ENCODE measurements at places on chromosomes 7 and 10.

DNA sequence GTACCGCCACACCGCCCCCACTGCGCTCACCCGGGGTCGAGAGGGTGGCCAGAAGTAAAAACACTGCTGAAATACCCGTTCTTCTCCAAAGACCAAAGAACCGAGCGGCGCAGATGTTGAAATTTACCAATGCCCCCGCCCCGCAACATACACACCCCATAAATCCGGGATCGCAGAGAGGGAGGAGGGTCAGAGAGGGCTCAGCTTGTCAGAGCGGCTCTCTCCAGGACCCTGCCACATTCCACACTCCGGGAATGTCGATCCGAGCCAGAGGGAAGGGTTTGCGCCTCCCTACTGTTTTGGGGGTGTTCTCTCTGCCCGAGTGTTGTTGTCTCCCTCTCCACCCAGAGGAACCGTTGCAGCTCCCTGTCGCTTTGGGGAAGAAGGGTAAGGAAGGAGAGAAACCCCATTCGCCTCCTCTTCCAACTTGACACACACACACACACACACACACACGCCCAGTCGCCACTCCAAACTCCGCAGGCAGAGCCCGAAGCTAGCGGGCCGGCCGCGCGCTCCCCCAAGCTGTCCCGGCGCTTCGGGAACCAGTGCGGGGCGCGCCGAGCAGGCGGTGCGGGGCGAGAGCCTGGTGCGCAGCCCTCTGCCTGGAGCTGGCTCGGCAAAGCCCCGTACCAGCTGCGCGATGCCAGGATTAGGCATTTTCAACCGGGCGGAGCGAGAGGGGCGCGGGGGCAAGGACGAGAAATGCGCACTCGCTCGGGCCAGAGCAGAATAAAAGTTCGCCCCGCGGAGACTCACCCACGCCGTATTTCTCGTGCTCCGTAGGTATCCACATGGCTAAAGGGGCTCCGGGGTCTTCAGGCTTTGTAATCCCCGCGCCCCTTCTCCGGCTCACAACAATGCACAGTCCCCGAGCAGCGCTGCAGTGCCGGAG is 609 bp downstream of the DOCK4 start:
- peaks cover 27% of the 10 kb centered on the region for H3K4me1 ChIP-seq
- no peaks in the 10 kb centered on the region for H3K36me3 ChIP-seq
- no peak for DNase-seq

DNA sequence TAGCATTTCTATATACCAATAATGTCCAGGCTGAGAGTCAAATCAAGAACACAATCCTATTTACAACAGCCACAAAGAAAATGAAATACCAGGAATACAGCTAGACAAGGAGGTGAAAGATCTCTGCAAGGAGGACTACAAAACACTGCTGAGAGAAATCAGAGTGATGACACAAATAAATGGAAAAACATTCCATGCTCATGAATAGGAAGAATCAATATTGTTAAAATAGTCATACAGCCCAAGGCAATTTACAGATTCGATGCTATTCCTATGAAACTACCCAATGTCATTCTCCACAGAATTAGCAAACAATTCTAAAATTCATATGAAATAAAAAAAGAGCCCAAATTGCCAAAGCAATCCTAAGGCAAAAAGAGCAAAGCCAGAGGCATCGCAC is 116.8 kb upstream of the ZNF32 start:
- no peaks in the 10 kb centered on the region for H3K27me3 ChIP-seq
- H3K4me1 ChIP-seq = no peaks in the 10 kb centered on the region
- H3K27ac ChIP-seq = no peak overlapping the region
- no peaks in the 10 kb centered on the region for H3K36me3 ChIP-seq

DNA sequence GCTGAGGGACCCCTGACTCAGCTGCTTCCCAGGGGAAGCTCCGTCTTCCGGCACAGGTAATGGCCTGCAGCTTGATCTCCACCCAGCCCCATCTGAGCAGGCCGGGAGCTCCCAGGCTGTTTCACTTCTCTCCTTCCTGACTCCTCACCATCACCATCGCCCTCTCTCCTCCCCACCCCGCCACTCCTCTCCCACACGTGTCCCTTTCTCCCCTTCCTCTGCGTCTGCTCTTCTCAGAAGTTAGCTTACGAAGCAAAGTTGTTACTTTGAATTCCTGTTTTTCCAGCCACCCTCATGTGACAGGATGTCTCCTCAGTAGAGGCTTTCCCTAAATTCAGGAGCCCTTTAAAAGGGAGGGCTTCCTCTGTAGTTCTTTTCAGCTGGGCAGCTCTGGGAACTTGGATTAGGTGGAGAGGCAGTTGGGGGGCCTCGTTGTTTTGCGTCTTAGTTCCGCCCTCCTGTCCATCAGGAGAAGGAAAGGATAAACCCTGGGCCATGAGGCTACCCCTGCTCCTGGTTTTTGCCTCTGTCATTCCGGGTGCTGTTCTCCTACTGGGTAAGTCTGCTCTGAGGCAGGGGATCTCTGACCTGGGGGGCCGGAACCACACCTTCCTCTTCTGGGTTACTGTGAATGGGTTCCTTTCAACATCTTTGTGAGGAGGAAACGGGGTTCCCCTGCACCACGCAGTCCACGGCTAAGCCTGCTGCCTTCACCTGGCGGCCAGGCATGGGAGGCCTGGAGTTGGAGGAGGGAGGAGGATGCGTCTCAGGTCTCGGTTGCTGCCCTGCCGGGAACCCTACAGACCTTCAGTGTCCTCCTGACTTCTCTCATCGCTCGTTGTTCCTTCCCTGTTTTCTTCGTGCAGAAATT is at the start of gene MRC1:
TSS of gene MRC1 (plus strand) at position 378 of the 871 bp plus-strand sequence. CDS start at position 496, 118 bp downstream.
- DNase-seq = no peak
- H3K36me3 ChIP-seq = no peaks in the 10 kb centered on the region
- no peak within 1 kb of the TSS for H3K27ac ChIP-seq
- peaks cover 16% of the 10 kb centered on the region for H3K4me1 ChIP-seq

DNA sequence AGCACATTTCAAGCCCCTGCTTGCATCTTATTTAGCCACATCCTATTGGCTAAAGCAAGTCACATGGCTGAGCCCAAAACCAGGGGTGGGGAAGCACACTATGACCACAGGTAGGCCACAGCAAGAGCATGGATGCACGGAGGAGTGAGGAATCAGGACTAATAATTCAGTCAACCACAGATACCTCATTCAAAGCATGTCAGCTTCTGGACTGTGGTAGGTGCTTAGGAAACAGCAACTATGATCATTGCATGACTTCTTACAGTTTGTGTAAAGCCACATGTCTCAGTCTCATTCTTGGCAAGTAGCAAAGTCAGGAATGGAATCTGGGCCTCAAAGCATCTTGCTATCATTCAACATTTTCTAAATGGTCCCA is 79.0 kb upstream of the EMX2 start:
- H3K4me1 ChIP-seq = no peaks in the 10 kb centered on the region
- no peak overlapping the region for H3K27ac ChIP-seq
- H3K4me3 ChIP-seq = no peak overlapping the region
- no peaks in the 10 kb centered on the region for H3K36me3 ChIP-seq

- H3K4me1 ChIP-seq = no peaks in the 10 kb centered on the region
- H3K27ac ChIP-seq = no peak overlapping the region
- H3K4me3 ChIP-seq = no peak overlapping the region
Observed at GRCh38 chr10:70616761-70617160, 14.2 kb upstream of the PRF1 start.

- H3K4me1 ChIP-seq = peaks cover 15% of the 10 kb centered on the region
- no peaks in the 10 kb centered on the region for H3K36me3 ChIP-seq
- no peak overlapping the region for H3K4me3 ChIP-seq
- DNase-seq = no peak
- H3K27me3 ChIP-seq = peaks cover 4% of the 10 kb centered on the region
- no peak overlapping the region for H3K27ac ChIP-seq
Observed at GRCh38 chr7:139842401-139843210, 13.5 kb downstream of the TBXAS1 start.

- peak overlapping the region; percentile 66 for H3K4me3 ChIP-seq
- peaks cover 53% of the 10 kb centered on the region for H3K4me1 ChIP-seq
- H3K27me3 ChIP-seq = no peaks in the 10 kb centered on the region
- peak overlapping the region; percentile 81 for H3K27ac ChIP-seq
- no peak for DNase-seq
Observed at GRCh38 chr10:11147722-11148121, 130.1 kb downstream of the CELF2 start.

- peaks cover 13% of the 10 kb centered on the region for H3K4me1 ChIP-seq
- peaks cover 19% of the 10 kb centered on the region for H3K36me3 ChIP-seq
- DNase-seq = peak; percentile 29
- no peak overlapping the region for H3K27ac ChIP-seq
Observed at GRCh38 chr7:17769918-17770317, 170.4 kb downstream of the SNX13 start.

- no peaks in the 10 kb centered on the region for H3K36me3 ChIP-seq
- H3K4me1 ChIP-seq = no peaks in the 10 kb centered on the region
- no peaks in the 10 kb centered on the region for H3K27me3 ChIP-seq
- DNase-seq = no peak
- H3K27ac ChIP-seq = no peak overlapping the region
Observed at GRCh38 chr7:16891874-16892643, 10.3 kb upstream of the AGR3 start.

DNA sequence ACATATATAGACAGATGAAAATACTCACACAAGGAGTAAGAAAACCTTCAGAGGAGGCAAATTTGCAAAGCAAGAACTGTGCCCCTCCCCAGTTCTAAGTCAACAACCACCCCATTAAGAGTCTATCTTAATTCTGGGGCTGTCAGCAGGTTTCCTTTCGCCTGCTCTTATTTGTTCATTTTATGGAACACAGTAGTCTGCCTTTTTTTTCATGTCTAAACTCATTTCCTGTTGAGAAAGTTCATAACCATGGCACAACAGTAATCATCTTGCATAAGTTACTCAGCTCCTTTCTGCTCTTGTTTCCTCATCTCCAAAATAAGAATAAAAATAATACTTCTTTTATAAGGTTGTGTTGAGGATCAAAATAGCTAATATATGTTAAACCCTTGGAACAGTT is 25.8 kb upstream of the AMPH start:
- H3K27ac ChIP-seq = no peak overlapping the region
- peaks cover 41% of the 10 kb centered on the region for H3K27me3 ChIP-seq
- no peak overlapping the region for H3K4me3 ChIP-seq
- no peaks in the 10 kb centered on the region for H3K36me3 ChIP-seq
- no peaks in the 10 kb centered on the region for H3K4me1 ChIP-seq

DNA sequence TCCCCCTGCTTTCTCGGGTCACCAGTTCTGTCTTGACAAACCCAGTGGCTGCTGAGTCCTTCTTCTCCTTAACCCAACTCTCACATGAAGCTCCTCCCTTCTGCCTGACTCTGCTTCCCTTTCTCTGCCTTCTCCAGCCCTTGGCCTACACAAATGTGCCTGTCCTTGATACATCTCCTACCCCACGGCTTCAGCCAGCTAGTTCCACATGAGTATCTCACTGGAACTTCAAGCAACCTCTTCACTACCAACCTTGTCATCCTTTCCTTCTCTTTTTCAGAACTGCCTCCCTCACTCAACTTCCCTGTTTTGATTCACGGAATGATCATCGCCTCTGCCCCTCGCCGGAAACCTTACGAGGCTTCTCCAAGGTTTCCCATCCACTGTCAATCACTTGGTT is 55.9 kb downstream of the PDIA4 start:
- no peak overlapping the region for H3K27ac ChIP-seq
- H3K36me3 ChIP-seq = no peaks in the 10 kb centered on the region
- H3K4me3 ChIP-seq = peak overlapping the region; percentile 17
- H3K27me3 ChIP-seq = peaks cover 14% of the 10 kb centered on the region

- no peak for DNase-seq
- H3K4me1 ChIP-seq = no peaks in the 10 kb centered on the region
- H3K27ac ChIP-seq = no peak overlapping the region
Observed at GRCh38 chr10:101545898-101546297, 42.2 kb downstream of the POLL start.

DNA sequence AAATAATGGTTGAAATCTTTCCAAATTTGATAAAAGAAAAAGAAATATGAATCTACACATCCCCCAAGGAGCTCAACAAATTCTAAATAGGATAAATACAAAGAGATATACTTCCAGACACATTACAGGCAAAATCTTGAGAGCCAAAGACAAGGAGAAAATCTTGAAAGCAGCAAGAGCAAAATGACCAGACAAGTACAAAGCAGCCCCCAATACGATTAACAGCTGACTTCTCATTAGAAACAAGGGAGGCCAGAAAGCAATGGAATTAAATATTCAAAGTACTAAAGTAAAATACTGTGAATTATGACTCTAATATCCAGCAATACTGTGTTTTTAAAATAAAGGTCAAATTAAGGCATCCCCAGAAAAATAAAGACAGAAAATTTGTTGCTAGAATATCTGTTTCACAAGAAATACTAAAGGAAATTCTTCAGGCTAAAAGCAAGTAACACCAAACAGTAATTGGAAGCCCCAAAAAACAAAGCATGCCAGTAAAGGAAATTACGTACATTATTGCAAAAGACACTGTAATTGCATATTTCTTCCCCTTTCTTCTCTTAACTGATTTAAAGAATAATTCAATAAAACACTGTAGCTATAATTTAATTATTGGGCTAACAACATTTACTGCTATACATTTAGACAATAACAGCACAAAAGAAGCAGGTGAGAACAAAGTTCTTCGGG is 36.4 kb downstream of the ZNF438 start:
- H3K27ac ChIP-seq = no peak overlapping the region
- H3K27me3 ChIP-seq = no peaks in the 10 kb centered on the region
- peaks cover 9% of the 10 kb centered on the region for H3K4me1 ChIP-seq
- H3K36me3 ChIP-seq = peaks cover 26% of the 10 kb centered on the region
- H3K4me3 ChIP-seq = no peak overlapping the region

DNA sequence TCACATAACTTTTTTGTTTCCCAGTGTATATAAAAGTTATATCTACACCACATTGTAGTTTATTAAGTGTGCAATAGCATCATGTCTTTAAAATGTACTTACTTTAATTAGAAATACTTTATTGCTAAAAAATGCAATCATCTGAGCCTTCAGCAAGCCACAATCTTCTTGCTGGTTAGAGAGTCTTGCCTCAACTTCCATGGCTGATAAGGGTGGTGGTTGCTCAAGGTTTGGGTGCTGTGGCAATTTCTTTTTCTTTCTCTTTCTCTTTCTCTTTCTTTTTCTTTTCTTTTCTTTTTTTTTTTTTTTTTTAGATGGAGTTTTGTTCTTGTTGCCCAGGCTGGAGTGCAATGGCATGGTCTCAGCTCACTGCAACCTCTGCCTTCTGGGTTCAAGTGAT is 360.0 kb downstream of the MAGI2 start:
- no peak overlapping the region for H3K4me3 ChIP-seq
- H3K27me3 ChIP-seq = no peaks in the 10 kb centered on the region
- no peak overlapping the region for H3K27ac ChIP-seq

All from stimulated activated naive B cell treated with anti-CD40 and anti-IgM and Interleukin-4, amounts not matched to agents 10 μg/mL and 1 μg/mL and 100 μg/mL, for 72 hours (primary cell).